Articular chondrocyte of knee joint (primary cell): ENCODE measurements at places on chromosomes 5 and 9. TPM values are rescaled to one million over a fixed set of nuclear protein-coding genes. Genes with fewer than 3 reads are reported as not detected.

Gene PSMB7
- 180 and 203 TPM in 2 replicates for total RNA-seq

Gene MAMDC4
- 0.39 and 0.76 TPM in 2 replicates for total RNA-seq

Gene ANXA2R
- total RNA-seq = 4.4 and 5.2 TPM in 2 replicates

Gene PPP1R2B
- total RNA-seq = 0.22 TPM in 1 of 2 replicates, not detected in the other

Gene OR1J2
- 0.26 and 0.32 TPM in 2 replicates for total RNA-seq

Gene RELL2
- total RNA-seq = 1.8 and 2.0 TPM in 2 replicates

Gene FBN2
- total RNA-seq = 108 and 149 TPM in 2 replicates
